ENCODE measurements at places on chromosomes 6 and 20.
A peak's percentile ranks its signal among the peaks of the same experiment; 100 is the strongest.

DNA sequence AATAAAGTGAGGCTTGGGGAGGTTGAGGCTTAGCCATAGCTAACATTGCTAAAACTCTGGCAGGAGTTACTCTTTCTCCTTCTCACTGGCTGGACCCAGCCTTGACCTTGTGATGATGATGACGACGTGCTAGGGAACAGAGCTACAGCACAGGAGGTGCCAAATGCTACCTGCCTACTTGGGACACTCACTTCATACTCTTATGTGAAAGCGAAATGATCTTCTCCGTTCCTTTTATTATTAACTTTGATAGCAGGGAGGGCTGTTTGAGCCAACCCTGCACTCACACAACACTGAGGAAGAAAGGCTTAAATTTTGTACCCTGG lies 1.2 kb upstream of the ELMO2 start:
- no peak for DNase-seq

GRCh38 chr6:15658181-15658744 lies 4.6 kb downstream of the DTNBP1 start:
- DNase-seq, result peak; percentile 25

DNA sequence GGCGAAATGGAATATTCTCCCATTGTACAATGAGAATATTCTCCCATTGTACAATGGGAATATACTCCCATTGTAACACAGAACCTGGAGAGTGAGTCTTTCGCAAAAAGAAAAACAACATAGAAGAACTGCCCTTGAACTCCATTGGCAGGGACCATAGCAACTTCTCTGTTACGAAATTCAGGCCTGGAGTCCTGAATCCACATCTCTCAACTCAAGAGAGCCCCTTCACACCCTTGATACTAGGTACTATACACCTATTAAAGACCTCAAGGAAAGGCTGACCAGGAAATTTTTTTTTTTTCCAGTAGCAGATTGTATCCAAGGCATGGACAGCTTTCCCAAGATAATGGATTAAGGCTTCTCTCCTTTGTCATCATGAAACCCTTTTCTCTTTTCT lies 1687.0 kb downstream of the GRIK2 start:
- DNase-seq, result no peak

DNA sequence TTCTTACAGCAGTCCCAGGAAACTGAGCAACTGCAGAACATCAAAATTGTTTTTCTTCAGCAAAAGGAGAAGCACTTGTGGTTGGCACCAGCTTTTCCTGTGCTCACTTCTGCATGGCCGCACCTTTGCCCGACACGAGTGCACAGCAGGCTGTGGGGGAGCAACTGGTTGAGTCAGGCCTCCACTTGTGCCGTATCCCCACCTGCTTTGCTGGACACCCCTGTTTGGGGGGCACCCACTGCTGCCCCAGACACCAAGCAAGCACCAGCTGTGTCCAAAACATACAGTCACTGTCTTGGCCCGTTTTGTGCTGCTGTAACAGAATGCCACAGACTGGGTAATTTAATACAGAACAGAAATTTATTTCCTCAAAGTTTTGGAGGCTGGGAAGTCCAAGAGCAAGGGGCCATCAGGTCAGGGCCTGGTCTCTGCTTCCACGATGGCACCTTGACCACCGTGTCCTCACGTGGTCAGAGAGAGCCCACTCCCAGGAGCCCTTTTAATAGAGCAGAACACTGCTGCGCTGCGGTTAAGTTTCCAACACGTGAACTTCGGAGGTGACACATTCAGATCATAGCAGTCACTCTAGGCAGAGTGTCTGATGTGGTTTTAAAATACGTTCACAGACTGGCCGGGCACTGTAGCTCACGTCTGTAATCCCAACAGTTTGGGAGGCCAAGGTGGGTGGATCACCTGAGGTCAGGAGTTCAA lies 8.7 kb upstream of the GMEB2 start:
- peak; percentile 44 for DNase-seq

DNA sequence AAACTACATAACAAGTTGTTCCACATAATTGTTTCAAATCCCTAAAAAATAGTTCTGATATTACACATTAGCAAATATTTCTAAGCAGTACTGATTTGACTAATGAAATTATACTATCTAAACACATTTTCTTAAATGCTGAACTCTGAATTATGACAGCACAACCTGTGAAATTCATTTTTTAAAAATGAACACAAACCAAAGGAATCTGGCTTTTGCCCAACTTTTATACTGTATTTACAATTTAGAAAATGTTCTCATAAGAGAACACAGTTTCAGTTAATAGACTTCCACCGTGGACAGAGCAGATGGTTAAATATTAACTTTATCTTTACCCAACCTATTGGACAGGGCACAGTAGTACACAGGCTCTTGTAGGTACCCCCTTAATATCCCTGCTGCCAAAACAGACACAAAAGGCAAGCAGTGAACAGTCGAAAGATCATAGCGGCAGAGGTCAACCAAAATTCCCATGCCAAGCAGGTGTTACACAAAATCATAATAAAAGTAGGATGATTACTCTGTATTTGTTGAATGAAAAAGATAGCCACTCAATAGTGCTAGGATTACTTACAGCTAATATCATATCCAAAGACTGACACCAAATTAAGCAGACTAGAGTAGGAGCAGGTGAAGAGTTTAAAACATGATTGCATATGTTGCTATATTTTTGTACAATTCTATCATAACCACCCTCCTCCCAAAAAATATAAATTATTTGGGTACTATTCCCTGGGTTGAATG lies 122.5 kb downstream of the RNGTT start:
- DNase-seq, result no peak

DNA sequence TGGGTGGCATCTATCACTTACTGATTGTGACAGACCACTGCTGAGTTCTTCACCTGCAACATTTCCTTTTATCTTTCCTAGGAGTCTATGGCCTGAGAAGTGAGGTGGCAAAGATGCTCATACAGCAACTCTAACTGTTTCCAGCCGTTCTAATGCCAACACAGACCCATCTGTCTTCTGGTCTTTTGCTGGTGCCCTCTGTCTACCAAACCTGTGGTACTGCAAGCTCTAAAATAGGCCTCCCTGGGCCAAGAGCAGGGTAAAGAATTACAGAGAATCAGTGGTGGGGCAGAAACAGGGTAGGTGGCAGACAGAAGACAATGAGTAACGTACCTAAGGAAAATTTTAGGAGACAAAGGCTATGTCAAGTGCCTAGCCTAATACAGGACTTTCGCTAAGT lies 611.0 kb upstream of the FLRT3 start:
- peak; percentile 7 for DNase-seq

- no peak for DNase-seq
Observed at GRCh38 chr6:31038559-31038958, 28.3 kb downstream of the MUC22 start.

GRCh38 chr6:46393161-46393939 lies 97.9 kb downstream of the RCAN2 start:
- no peak for DNase-seq

GRCh38 chr6:111238464-111239119 lies 151.3 kb downstream of the SLC16A10 start:
- DNase-seq, result no peak

DNA sequence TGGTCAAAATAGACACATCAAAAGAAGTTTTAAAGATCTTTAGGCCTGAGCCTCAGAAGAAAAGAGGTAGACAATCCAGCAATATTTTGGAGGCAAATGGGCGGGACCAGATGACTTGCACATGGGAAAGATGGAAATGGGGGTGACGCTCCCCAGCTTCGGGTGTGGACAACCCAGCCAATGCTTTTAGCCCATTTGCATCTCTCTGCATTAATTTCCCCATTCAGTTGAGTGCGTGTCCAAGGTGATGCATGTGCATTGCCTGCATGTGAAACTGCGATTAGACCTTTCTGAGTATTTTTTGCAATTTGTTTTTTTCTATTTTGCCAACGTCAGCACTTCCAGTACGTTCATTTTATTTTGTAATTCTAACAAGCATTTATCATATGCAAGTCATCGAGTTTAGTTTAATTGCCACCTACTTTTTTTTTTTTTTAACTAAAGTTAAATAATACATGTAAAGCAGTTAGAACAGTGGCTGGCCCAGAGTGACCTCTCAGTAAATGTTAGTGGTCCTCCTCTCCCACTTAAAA lies 24.2 kb downstream of the PDRG1 start:
- DNase-seq, result no peak

DNA sequence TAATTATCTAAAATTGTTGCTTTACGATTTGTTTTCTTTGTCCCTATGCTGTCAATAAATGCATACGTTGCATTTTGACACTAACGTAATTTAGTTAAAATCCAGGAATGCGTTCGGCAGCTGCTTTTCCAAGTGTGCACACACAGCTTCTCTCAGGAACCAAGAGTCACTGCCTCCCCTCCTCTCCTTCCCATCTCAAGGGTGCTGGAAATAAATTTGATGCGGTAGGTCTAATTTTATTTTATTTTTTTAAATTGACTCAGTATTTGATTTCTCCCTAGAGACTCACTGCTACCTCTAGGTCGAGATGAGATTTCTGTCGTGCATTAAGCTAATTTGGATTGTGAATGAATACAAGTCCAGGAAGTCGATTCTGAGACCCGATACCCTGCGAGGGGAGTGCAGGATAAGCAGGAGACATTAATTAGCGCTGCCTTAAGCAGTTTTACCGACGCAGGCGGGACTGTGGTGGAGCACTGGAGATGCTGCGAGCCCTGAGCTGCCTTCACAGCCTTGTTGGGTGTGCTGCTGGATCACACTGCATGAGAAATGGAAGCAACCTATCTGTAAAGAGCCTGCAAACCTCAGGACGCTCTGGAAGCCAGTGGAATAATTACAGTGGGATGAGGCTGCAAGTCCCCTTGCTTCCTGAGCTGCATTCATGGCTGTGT lies 381.2 kb downstream of the C6orf118 start:
- no peak for DNase-seq

DNA sequence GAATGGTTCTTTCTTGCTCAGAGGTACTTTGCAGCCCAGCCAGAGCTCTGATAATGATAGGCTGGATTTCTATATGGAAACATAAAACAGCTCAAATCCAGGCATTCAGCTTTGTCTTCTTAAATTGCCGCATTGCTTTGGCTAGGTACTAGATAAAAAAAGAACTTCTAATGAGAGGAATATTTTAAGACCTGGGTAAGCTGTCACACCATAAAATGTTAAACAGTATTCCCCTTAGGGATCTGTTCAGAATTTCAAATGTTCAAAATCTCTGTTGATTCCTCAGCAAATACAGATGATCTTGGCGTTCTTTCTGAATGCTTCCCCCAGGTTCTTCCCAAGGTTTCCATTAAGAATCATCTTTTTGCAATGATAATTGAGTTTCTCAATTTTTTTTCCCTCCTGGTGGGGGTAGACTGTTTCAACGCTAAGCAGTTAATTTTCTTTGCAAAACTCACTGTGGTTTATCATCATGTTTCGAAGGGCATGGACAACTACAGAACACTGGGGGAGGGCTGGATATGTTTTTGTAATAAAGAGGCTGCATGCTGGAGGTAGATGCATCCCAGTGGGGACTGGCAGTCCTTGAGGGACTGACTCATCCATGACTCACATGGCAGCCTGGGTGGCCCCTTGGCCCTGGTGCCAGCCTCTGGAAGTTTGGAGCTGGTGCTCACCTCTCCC lies 31.0 kb downstream of the TIAM2 start:
- DNase-seq, result no peak

GRCh38 chr6:39899554-39900295 lies 34.5 kb downstream of the MOCS1 start:
- no peak for DNase-seq

GRCh38 chr6:73743556-73743955 lies 47.6 kb downstream of the CD109 start:
- no peak for DNase-seq

DNA sequence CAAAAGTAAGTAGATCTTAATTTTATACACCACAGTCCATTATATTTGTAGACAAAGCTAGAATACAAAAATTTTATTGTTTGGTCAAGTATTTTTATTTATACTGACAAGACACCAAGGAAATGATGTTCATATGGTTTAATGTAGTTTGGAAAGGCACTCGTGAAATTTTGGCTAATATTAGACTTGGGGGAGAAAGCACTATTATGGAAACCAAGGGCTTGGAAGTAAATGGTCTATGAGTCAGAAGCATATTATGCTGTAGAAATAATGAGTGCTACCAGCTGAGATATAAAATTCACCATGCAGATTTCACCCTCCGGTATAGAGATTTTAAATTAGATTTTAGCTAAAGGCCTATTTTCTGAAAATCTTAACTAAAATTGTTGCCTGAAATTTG lies 233.6 kb downstream of the KCNQ5 start:
- DNase-seq, result no peak

- DNase-seq, result no peak
Observed at GRCh38 chr6:99980741-99981140, 13.3 kb downstream of the MCHR2 start.

GRCh38 chr20:64069614-64070243 lies 6.7 kb downstream of the TCEA2 start:
- DNase-seq, result no peak

GRCh38 chr6:155223646-155224451 lies 40.0 kb upstream of the CLDN20 start:
- DNase-seq, result no peak

DNA sequence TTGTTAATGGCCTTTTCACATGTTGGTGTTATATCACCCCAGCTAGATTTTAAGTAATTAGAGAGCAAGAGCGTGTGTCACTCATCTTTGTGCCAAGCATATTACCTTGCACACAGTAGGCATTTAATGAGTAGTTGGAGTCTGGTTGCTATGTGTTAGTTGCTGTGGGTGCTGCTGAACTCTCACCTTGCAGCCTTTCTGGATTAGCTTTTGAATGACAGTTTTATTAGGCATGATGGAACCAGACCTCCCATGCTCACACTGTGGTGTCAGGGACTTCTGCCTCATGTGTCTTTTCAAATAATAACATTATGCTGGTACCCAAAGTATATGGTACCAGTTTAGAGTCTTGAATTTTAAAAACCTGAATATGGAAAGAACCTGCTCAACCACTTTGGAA lies 55.9 kb downstream of the TRAF3IP2 start:
- no peak for DNase-seq

GRCh38 chr20:48766961-48767960 lies 60.5 kb downstream of the PREX1 start:
- no peak for DNase-seq

DNA sequence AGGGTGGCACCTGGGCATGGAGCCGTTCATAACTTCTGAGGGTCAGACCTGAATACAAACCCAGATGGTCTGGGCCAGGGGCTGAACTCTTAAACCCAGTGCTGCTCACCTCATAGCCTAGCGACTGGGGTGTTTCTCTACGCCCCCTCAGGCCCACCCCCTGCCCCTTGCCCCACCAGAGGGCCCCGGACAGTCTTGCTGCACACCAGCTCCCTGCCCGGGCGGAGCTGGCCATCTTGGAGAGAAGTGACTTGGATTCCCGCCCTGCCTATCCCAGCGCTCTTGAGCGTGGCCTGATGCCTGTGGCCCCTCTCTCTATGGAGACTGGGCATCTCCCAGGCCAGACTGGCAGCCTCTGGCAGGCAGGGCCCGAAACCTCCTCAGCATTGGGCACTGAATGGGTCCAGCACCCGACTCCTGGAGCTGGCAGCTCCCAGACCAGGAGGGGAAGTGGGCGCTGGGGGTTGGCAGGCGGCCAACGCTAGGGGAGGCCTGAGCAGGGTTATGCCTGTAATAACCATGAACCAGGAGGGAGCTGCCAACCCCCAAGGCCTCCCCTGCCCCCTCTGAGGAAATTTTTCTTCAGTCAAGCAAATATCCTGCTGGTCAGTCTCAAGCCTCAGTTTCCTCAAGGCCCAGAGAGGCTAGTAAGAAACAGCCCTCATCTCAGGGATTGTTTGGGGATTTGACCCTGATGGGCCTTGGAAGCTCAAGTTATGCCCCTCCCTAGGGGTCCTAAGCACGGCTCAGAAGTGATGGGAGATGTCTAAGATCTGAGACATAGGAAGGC lies 169.5 kb downstream of the VEGFA start:
- no peak for DNase-seq

Data from NAMALWA (cell line).